ENCODE measurements at places on chromosomes 13 and 19. TPM values are rescaled to one million over a fixed set of nuclear protein-coding genes. Genes with fewer than 3 reads are reported as not detected.

DNA sequence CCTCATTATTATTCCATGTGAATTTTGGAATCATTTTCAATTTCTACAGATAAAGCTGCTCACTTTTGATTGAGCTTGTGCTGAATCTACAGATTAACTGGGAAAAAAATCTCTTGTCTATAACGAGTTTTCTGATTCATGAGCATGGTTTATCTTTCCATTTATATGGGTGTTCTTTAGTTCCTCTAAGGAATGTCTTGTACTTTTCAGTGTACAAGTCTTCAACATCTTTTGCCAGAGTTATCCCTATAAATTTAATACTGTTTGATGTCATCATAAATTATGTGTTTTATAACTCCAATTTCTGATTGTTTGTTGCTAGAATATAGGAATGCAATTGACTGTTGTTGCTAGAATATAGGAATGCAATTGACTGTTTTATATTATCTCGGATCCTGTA, 533.8 kb downstream of the OLFM4 start:
- DNase-seq, result no peak

GRCh38 chr19:40607311-40608239, 6.4 kb downstream of the LTBP4 start:
- no peak for DNase-seq

GRCh38 chr13:110726726-110727125, 13.2 kb downstream of the ING1 start:
- no peak for DNase-seq

GRCh38 chr13:113219256-113219940, 10.0 kb downstream of the CUL4A start:
- DNase-seq, result no peak

GRCh38 chr13:70173598-70173959, 65.3 kb upstream of the KLHL1 start:
- DNase-seq, result no peak

DNA sequence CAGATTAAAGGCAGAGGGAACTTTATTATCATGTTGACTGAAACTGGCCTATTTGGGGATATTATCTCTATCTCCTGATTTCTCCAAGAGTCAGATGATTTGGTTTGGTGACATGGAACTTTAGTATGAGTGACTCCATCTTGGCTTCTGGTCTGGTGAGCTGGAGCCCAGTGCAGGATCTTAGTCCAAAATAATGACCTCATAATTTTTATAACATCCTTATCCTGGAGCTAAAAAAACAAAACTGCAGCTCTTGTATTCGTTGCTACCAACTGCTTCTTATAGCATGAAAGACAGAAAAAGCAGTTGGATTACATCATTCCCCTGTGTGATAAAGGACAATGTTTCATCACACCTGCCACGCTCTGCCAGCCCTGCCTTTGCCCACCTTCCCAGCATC, 39.3 kb upstream of the RNF17 start:
- DNase-seq, result no peak

DNA sequence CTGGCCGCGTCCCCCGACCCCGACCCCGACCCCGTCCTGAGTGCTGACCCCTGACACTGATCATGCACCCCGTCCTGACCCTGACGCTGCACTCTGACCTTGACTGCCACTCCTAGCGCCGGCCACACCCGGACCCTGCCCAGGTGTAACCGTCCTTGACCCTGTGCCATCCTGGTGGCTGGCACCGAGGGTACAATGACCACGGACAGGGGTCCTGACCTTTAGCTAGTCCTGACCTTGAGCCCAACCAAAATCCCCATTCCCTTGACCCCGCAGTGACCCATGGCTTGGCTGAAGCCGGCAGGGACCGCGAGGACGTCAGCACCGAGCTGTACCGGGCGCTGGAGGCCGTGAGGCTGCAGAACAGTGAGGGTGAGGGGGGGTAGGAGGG, 25.9 kb downstream of the CLEC4M start:
- no peak for DNase-seq

The PNMA8C gene
- not detected for polyA plus RNA-seq

The ZNF66 gene
- polyA plus RNA-seq, result 2.3 TPM
